Suprapubic skin (tissue), 4 donors: ENCODE measurements at places on chromosomes 2 and 18.

DNA sequence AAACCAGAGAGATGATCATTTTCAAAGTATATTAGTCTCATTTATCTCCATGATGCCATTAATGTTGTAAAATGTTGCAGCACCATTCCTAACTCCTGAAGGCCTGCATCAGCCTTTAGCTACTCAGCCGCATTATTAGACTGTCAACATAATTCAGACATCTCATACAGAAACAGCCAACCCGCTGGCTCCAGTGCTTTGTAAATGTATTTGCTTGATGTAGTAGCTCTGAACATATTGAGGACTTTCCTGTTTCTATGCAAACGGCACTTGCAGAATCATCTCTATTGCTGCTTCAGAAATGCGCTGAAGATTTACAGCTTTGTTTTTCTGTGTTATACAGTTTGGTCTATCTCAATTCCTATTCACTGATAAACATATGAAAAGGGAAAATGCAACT is 372.2 kb downstream of the DSEL start:
- DNase-seq = no peak

- no peak for DNase-seq
Measured at GRCh38 chr2:223442847-223443246, 159.3 kb downstream of the SCG2 start.

DNA sequence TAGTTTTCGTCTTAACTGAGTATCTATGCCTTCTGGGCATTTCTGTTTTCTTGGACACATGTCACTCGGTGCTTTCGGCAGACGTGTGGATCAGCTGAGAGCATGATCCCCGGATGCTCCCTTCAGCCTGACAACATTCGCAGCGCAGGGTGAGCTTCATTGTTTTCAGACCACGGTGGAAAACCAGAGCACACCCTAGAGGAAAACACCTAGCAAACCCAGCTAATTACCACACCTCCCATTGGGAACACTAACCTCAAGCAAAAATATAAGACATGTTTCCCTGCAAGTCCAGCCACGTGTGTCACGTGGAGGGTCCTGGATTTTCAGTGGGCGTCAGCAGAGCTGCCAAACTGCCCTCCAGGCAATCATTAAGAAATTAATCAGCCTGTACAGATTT is 31.0 kb downstream of the ANKRD29 start:
- no peak for DNase-seq

DNA sequence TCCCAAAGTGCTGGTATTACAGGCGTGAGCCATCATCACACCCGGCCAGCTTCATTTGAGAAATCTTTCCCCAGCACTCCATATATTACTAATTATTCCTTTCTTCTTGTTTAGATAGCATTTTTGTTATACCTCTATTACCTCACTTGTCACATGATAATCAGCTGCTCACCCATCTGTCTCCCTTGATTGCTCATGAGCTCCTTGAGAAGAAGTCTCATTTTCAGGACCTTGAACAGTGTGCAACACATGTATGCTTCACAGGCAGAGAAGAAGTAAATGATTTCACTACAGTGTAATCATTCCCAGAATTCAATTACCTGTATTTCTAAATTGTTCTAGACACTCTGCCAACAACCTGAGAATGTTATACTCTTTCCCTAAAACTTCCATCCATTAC is 6.2 kb downstream of the PAIP2B start:
- no peak for DNase-seq

- no peak for DNase-seq
Measured at GRCh38 chr2:73904952-73905351, 12.1 kb downstream of the ACTG2 start.

- DNase-seq = no peak
Measured at GRCh38 chr2:237257471-237257951, 156.5 kb downstream of the COL6A3 start.

DNA sequence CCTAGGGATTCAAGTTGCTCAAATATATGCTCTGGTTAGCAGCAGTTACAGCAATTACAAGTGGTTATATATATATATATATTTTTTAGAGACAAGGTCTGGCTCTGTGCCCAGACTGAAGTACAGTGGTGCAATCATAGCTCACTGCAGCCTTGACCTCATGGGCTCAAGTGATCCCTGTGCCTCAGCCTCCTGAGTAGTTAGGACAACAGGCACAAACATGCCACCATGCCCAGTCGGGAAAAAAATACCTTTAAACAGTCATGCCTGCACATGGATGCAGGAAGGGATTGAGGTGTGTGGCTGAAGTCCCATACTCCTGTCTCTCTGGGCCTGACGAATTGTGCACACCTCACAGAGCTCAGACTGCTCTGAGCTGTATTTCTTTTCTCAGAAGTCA is 19.6 kb upstream of the DNAH7 start:
- DNase-seq = no peak

DNA sequence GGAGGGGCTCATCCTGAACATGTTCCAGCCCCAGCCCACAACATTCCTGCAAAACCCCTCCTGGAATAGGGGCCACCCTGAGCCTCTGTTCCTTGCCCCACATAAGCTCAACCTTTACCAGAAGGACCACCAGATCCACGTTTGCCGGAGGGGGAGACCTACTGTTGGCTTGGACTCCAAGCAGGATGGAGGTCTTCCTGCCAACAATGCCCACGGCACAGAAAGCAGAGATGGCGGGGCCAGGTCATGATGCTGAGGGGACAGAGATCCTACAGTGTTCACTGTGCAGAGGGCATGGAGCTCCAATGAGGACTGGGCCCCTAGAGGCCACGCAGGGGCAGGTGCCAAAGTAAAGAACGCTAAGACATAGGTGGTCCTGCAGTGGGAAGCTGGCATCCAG is 98.5 kb upstream of the RAB6C start:
- DNase-seq = peak; percentile 70

- DNase-seq = peak; percentile 47
Measured at GRCh38 chr2:10238991-10239485, 63.7 kb upstream of the HPCAL1 start.

DNA sequence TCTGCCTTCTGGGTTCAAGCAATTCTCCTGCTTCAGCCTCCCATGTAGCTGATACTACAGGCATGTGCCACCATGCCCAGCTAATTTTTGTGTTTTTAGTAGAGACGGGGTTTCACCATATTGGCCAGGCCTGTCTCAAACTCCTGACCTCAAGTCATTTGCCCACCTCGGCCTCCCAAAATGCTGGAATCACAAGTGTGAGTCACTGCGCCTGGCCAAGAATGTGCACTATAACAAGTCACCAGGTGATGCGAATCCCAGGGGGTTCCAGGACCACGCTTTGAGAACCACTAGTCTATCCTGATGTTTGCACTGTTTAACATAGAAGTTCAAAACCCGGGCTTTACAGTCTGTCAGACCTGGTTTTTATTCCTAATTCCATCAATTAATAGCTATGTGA is 144.8 kb downstream of the SUCLG1 start:
- DNase-seq = no peak

DNA sequence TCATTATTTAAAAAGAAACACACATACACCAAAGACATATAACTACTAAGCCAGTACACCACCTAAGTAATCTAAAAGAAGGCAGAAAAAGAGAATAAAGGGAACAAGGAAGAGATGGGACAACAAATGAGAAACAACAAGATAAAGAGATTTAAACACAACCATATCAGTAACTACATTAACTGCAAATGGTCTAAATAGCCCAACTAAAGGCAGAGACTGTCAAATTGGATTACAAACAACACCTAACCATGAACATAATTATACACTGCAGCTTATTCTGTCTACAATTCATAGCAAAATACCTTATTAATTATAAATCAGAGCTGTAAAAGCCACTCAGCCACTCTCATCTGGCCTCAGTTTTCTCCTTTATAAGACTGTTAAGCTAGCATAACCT is 15.0 kb downstream of the PPP4R1 start:
- DNase-seq = no peak

DNA sequence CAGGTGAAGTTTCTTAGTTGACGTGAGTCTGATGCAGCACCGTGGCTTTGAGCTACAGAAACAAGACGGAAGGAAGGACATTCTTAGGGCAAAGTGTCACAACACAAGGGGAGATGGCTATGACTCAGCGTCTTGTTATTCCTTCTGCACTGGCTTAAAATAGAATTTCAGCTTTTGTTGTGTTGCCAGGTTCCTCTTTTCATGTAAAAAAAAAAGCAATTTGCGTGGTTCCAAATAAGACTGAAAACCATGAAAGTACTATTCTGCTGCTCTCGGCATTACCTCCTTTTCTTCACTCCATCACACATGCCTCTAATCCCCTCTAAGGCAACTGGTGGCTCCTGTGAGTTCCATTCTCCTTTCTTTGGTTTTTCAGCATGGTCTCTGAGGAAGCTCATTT is 150.1 kb downstream of the ANTXR1 start:
- no peak for DNase-seq

DNA sequence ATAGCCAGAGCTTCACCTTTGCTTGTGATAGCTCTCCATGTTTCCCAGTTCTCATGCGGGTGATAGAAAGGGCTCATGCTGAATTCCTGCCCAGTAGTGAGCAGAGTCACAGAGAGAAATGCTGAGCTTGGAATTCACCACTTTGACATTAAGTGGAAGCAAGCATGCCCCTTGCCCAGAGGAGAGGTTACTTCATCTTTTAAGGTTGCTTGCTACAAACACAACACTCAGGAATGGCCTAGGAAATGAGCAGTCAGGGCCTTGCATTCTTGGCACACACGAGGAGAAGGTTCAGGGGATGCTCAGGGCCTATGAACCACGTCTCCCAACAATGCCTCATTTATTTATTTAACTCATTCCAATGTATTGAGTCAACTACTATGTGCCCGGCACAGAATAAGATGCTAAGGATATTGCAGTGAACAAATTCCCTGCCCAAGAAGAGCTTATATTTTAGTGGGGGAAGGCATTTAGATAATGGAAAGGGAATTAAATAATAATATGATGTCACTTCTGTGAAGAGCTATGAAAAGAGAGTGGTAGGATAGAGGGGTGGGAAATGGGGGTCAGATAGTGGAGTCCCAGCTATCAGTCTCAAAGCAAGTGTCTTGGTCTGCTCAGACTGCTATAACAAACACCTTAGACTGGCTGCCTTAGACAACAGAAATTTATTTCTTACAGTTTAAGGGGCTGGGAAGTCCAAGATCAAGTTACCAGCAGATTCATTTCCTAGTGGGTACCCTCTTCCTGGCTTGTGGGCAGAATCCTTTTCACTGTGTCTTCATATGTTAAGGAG is 42.1 kb downstream of the DDX18 start:
- no peak for DNase-seq

GRCh38 chr2:219578811-219579613 is 6.9 kb downstream of the INHA start:
- no peak for DNase-seq

GRCh38 chr2:194602750-194603149 is 1054.3 kb upstream of the SLC39A10 start:
- no peak for DNase-seq

- no peak for DNase-seq
Measured at GRCh38 chr2:146527166-146527565, 1317.7 kb upstream of the ACVR2A start.

- no peak for DNase-seq
Measured at GRCh38 chr2:205860181-205860580, 177.9 kb downstream of the NRP2 start.

DNA sequence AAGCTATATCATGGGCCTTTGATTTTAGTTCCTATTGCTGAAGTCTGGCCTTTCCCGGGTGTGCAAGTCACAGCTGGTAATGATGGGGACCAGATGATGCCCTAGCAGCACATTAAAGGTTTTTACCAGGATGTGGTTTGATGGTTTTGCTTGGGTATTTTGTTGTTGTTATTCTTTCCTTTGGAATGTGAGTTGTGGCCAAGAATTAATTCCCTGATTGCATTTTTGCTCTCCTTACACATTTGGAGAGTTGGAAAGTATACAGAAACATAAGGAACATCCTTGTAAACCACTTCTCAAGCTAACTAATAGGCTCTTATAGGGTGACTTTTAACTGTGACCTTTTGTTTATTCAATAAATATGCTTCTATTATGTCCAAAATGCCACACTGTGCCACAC is 154.1 kb upstream of the MMADHC start:
- DNase-seq = no peak

DNA sequence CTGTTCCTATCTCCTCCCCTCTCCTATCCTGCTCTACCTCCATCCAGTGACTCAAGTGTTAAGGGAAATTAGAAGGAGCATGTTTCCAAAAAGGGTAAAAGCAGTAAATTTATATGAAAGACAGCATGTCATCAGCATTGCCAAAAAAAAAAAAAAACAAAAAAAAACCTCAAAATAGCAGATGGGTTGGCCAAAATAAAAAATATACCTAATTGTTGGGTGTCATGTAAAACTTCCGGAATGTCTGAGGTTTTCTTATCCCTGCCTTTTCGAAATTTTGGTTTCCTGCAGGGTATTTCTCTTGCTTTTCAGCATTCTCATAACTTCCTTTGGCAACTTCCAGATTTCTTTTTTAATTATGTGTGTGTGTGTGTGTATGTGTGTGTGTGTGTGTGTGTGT is 241.6 kb upstream of the FN1 start:
- DNase-seq = no peak

- DNase-seq = peak; percentile 72
Measured at GRCh38 chr2:127219171-127220070, 678 bp downstream of the CYP27C1 start.

GRCh38 chr2:209424781-209425470 is 1.1 kb downstream of the MAP2 start:
- DNase-seq = no peak
